ENCODE measurements at places on chromosomes 1 and 21. TPM values are rescaled to one million over a fixed set of nuclear protein-coding genes. Genes with fewer than 3 reads are reported as not detected.

DNA sequence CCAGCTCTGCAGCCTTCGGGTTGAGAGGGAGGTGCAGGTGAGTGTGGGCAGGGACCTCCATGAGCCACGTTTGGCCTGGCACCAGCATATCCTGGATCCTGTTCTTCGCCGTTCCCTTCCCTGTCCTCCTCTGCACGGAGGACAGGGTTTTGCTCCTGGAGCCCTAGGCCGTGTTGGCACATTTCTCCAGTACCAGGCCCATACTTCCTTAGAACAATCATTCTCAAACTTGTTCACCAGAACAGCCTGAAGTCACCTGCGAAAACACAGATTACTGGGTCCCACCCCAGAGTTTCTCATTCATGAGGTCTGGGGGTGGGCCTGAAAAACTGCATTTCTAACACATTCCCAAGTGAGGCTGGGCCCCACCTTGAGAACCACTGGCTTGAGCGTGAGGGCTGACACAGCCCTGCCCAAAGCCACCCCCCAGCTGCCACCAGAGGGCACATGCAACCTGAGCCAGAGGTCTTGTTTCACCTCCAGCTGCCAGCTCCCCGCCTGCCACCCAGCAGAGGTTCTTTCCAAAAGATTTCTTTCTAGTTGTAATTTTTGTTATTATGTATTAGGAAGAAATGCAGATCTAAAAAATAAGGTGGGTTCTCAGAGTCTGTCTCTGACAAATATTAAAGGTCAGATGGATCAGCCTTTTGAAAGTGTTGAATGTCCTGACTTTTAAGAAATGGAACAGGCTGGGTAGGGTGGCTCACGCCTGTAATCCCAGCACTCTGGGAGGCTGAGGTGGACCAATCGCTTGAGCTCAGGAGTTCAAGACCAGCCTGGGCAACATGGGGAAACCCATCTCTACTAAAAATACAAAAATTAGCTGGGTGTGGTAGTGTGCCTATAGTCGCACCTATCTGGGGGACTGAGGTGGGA is 39.6 kb upstream of the LDLRAP1 start:
- no peak for DNase-seq

- no peak for DNase-seq
These were observed 775 bp upstream of the PRPF38B start for GRCh38 chr1:108691128-108691941.

DNA sequence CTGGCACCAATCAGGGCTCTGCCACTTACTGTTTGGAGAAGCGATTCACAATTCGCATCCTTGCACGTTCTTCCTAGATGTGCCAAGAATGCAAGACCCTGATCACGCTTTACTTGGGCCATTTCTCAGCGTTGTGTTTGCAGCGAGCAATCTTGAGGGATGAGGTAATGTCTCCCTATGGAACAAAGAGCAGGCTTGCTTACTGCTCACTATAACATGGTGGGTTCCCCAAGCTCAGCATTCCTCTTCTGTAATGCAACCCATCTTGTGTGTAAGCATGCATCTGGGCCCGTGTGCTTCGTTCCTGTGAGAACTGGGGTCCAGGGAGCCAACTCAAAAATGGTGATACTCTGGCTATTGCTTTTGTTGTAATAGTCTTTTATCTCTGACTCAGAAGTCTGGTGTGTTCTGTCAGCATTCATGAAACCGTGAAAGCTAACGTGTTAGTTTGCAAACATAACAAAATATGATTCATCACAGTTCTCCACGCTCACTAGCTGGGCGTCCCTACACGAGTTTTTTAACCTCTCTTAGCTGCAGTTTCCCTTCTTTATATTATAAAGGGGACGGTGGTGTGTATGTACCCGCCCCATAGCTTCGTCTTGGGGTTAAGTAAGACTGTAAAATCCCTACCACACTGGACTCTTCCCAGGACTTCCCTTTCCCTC is 33.3 kb downstream of the DNTTIP2 start:
- peak; percentile 26 for DNase-seq

DNA sequence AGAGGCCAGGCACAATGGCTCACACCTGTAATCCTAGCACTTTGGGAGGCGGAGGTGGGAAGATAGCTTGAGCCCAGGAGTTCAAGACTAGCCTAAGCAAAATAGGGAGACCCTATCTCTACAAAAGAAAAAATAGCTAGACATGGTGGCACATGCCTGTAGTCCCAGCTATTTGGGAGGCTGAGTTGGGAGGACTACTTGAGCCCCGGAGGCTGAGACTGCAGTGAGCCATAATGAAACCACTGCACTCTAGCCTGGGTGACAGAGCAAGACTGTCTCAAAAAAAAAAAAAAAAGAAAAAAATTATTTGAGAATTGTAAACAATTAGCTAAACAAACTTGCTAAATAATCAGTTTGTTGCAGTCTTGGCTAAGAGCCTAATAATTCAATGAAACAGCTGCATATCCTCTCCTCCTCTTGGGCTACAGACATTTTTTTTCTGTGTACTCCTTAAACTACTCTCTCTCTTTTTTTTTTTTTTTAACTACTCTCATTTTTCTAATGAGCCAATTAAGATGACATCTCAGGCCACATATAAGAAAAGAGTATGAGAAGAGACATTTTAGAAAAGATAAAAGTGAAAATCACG is 10.5 kb upstream of the DNAJB4 start:
- no peak for DNase-seq

ZMYND12 gene
- total RNA-seq = not detected

- DNase-seq = no peak
These were observed 33.2 kb downstream of the MSTO1 start for GRCh38 chr1:155643230-155643629.

DNA sequence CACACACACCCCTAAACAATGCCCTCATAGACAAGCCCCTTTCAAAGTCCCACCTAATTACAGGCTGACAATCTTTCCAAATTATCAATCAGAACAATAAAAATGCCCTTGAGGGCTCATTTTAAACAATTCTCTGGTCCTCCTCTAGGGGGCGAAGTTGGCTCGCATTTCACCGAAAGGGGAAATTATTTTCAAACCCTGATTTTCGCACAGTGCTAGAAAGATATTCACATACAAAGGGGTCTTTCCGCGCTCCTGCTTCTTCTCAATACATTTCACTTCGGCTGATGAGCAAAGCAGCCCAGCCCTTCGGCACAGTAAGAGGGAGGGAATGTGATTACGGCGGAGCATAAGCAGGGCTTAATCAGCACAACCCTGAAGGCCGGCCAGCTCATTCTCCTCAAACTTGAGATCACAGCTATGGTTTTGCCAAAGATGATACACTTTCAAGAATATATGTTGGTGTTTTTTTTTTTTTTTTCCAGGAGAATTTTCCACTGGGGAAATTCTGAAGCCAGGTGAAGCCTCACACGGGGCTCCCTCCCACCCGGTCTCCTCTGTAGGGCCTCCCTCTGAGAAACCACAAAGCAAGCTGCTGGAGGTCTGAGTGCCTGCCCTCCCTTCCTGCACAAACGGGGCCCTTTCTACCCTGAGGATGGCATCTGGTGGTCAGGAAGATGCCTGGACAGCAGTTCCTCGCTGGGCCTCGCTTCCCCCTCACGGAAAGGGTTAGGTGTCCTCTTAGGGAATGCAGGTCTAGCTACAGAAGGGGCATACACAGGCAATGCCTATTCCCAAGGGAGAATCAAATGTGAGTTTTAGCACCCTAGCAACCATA is 66.9 kb downstream of the GNG12 start:
- DNase-seq = no peak

- DNase-seq = no peak
These were observed 40.6 kb upstream of the CD46 start for GRCh38 chr1:207711285-207711684.

ACTA1 gene
- 0.41 TPM for total RNA-seq

DNA sequence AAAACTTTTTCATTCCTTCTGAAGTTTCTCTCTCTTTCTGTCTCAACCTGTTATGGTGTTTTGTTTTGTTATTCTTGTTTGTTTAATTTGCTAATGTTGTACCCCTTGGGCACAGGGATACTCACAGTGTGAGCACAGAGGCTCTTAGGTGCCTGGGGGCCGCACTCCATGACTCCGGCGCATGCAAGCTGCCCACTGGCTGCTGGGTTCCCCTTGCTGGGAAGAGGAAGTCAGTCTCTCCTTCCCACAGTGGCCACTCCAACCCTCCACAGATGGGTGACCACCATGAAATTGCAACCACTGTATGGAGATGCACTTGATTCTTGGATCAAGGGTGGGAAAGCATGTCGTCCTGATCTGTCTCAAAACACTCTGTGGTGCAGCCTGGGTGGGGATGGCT is 4.6 kb upstream of the CD1A start:
- no peak for DNase-seq

CHIA gene
- not detected for total RNA-seq

DNA sequence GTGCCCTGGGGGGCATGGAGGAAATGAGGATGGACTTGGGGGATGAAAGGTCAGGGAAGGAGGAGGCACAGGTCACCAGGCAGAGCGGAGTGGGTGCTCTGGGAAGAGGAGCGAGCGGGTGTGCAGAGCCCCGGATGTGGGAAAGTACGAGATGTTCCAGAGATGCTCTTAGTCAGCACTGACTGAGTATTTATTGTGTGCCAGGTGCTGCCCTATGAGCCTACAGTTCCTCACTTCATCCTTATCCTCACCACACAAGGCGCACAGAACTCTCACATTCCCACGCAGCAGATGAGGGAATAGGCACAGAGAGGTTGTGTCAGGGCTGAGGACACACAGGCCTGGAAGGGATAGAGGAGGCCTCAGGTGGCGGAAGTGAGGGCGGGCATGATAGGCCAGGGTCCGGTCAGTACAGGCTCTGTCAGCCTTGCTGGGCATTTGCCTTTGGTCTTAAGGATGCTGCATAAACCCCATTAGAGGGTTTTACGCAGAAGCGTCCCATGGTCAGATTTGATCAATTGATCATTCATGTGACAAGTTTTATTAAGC is 77.3 kb downstream of the ARHGEF10L start:
- DNase-seq = no peak

GRCh38 chr1:76715474-76715873 is 151.8 kb upstream of the ST6GALNAC5 start:
- DNase-seq = no peak
